NCI-H82 (cell line): ENCODE measurements at places on chromosomes 11 and 22.

DNA sequence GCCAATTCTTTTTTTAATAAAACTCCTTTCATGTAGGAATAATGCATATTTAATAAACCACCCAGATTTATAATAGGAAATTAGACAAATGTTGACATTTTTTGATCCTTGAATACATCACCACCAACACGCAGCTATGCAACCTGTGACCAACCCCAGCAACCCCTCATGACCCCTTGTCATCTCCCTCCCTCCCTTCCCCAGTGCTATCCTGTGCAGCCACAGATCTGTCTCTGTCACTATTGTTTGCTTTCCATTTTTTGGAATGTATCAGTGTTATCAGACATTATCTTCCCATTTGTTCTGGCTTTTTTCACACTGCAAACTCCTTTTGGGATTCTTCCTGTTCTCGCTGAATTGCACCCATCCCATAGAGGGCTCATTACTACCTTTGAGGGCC lies 114.1 kb downstream of the VPREB1 start:
- no peak for DNase-seq

DNA sequence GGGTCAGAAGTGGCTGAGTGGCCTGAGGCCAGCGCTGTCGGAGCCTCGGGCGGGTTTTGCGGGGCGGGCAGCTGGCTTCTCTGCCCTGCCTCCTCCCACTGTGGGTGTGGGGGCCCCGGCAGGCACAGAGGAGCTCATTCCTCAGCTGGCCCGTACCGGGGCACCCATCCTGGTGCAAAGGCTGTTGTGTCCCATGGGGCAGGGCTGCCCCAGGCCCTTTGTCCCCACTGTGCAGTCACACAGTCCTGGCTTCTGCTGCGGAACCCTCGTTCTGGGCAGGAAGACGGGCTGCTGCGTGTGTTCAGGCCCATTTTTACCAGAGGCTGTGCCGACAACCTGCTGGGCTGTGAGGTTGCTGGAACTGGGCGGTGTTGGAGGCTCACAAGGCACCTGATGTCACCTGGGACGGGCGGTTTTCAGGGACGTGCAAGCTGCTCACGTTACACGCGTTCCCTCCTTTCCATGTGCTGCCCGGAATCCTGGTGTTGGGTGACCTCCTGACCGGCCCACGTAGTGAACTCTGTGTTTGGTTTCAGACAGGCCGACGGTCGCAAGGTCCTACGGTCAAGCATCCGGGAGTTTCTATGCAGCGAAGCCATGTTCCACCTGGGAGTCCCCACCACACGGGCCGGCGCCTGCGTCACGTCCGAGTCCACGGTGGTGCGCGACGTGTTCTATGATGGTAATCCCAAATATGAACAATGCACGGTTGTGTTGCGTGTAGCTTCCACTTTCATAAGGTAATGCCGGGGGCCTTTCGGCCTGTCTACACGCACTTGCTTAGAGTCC lies 5.2 kb downstream of the SELENOO start:
- DNase-seq = no peak

DNA sequence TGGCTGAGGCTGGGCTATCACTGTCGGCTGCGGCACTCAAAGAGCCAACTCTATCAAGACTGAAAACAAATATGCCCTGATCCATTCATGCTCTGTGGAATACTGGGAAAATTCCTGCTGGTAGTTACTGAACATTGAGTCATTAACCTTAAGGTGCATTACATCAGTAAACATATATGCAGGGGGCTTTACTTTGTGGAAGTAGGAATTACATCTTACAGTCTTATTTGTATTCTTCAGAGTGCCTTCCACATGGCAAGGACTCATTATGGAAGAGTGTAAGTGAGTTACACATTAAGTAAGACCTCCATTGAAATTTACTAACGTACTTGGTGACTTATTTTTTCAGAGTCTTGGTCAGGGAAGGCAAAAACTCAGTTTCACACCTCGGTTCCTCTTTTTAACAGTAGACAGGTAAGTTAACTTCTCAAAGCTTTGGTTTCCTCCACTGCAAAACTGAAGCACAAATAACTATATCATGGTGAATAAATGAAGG lies 4.5 kb downstream of the OR5B21 start:
- no peak for DNase-seq

DNA sequence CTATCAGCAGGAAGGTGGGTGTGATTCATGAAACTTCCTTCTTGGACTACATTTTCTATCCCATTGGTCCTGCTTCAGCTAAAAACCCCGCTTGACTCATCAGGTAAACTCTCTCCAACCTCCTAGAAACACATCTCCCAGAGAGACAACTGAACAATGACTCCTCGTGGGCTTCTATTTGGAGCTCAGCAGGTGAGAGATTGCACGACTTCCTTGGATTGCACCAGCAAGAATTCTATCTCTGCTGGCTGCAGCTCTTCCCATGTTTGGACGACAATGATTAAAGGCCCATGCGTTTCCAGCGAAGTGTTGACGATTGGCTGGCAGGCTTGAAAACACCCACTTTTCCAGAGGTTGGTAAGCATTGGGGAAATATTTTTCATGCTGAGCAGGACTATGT lies 216.1 kb upstream of the NTM start:
- no peak for DNase-seq

- no peak for DNase-seq
Observed at GRCh38 chr11:1815751-1816150, 19.0 kb upstream of the SYT8 start.

- DNase-seq = no peak
Observed at GRCh38 chr11:94151903-94152677, 23.4 kb downstream of the PANX1 start.

- DNase-seq = peak; percentile 56
Observed at GRCh38 chr11:8243458-8243857, 20.2 kb downstream of the LMO1 start.

DNA sequence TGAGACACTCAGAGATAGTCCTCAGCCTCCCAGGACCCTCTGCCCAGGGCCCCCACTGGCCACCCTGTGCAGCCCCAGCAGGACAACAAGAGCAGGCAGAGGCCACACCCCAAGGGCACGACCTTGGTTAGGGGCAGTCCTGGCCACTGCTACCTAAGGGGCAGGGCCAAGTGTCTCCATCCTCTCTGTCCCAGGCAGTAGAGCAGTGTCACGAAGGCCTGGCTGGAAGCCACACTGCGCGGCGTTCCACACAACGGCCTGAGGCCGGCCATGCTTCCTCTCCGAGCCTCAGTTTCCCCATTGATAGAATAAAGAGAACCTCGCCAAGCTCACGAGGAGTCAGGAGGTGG lies 1074.3 kb downstream of the BRD1 start:
- no peak for DNase-seq

- no peak for DNase-seq
Observed at GRCh38 chr11:108743851-108744250, 79.0 kb downstream of the DDX10 start.

- no peak for DNase-seq
Observed at GRCh38 chr11:70597751-70598625, 199.7 kb downstream of the CTTN start.

GRCh38 chr11:14119357-14119756 lies 156.8 kb downstream of the SPON1 start:
- no peak for DNase-seq

DNA sequence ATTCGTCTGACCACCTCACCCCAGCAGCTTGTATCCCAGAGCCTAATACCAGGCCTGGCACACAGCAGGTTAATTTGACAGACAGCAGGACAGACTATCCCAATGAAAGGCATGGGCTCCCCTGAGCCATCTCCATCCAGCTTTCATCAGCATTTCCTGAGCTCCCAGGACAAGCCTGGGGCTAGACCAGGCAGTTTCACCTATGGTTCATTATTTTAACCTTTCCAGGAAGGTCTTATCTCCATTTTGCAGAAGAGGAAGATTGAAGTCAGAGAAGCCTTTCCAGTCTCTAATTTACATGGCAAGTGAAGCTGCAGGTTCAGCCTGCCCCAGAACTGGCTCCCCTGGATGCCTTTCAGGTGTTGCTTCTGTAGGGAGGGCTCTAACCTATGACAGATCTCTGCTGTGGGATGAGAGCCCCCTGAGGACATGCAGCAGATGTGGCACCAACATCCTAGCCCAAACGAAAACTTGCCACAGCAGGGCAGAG lies 17.0 kb downstream of the ARRB1 start:
- no peak for DNase-seq

- no peak for DNase-seq
Observed at GRCh38 chr11:35580397-35580781, 37.9 kb upstream of the FJX1 start.

- no peak for DNase-seq
Observed at GRCh38 chr11:12173111-12173510, 62.7 kb downstream of the MICAL2 start.

- no peak for DNase-seq
Observed at GRCh38 chr22:46731246-46732040, 6.6 kb downstream of the CERK start.

- no peak for DNase-seq
Observed at GRCh38 chr11:2004466-2004865, 6.8 kb upstream of the H19 start.

GRCh38 chr11:96001037-96001436 lies 77.1 kb upstream of the MTMR2 start:
- DNase-seq = no peak
